ENCODE measurements at places on chromosomes 3 and 15.

DNA sequence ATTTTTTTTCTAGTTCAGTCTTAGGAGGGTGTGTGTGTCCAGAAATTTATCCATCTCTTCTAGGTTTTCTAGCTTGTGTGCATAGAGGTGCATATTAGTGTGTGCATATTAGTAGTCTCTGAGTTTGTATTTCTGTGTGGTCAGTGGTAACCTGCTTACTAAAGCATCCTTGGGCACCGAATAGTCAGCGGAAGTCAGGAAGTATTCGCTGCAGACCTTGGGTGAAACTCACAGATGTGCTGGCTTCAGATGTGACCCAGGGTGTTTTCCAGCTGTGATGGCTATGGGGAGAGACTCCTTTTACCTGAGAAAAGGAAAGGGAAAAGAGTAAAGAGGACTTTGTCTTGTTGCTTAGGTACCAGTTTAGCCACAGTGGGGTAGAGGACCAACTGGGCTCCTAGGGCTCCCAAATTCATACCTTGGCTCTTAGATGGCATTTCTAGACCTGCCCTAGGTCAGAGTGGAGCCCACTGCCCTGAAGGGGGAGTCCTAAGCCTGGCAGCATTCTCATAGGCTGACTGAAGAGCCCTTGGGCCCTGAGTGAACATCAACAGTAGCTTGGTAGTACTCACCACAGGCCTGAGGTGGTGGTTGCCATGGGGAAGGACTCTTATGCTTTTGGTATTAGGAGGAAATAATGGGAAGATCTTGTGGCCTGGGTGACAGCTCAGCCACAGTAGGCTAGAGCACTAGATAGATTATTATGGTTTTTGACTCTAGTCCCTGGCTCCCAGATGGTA is 286.0 kb upstream of the ZPLD1 start:
- H3K27me3 ChIP-seq: no peaks in the 10 kb centered on the region
- H3K27ac ChIP-seq: no peak overlapping the region
- no peaks in the 10 kb centered on the region for H3K36me3 ChIP-seq

DNA sequence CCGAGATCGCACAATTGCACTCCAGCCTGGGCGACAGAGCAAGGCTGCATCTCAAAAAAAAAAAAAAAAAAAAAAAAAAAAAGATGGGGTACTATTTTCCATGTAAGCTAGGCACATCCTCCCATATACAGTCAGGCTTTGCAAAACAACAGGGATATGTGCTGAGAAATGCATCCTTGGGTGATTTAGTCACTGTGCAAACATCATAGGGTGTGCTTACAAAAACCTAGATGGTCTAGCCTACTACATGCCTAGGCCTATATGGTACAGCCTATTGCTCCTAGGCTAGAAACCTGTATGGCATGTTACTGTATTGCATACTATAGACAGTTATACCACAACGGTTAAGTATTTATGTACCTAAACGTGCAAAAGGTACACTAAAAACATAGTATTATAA is 75.0 kb downstream of the TTBK2 start:
- DNase-seq: no peak
- H3K27me3 ChIP-seq: no peaks in the 10 kb centered on the region
- H3K27ac ChIP-seq: no peak overlapping the region

- H3K36me3 ChIP-seq: no peaks in the 10 kb centered on the region
- no peaks in the 10 kb centered on the region for H3K27me3 ChIP-seq
- peak overlapping the region; percentile 16 for H3K27ac ChIP-seq
- peaks cover 13% of the 10 kb centered on the region for H3K4me1 ChIP-seq
- no peak overlapping the region for H3K4me3 ChIP-seq
These were observed 10.2 kb downstream of the ACKR2 start for GRCh38 chr3:42819351-42819965.

GRCh38 chr3:40398346-40398745 is 11.4 kb downstream of the ENTPD3 start:
- no peaks in the 10 kb centered on the region for H3K36me3 ChIP-seq
- H3K4me3 ChIP-seq: no peak overlapping the region
- no peak overlapping the region for H3K27ac ChIP-seq
- H3K4me1 ChIP-seq: peaks cover 3% of the 10 kb centered on the region

DNA sequence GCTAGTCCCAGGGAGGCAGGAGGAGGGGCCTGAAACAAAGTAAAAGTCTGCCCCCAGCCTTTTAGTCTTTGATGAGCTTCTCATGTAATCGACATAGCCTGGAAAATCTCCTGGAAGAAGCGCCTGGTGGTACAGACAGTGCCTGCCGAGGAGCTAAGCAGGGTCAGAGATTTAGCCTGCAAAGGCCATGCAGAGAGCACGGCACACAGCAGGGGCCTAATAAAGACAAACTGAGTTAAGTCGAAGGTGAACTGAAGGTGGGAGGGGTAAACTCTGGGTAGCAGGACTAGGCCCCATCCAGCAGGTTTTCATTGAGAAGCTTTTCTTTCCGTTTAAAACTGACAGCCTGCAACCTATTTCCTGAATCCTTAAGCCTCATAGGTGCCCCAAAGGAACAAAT is 115.5 kb upstream of the ABHD17C start:
- peaks cover 8% of the 10 kb centered on the region for H3K4me1 ChIP-seq
- H3K27me3 ChIP-seq: no peaks in the 10 kb centered on the region
- DNase-seq: no peak
- no peak overlapping the region for H3K27ac ChIP-seq
- no peaks in the 10 kb centered on the region for H3K36me3 ChIP-seq

GRCh38 chr3:86416334-86416733 is 574.6 kb downstream of the VGLL3 start:
- no peak for DNase-seq
- H3K27ac ChIP-seq: no peak overlapping the region
- H3K4me1 ChIP-seq: no peaks in the 10 kb centered on the region
- H3K27me3 ChIP-seq: no peaks in the 10 kb centered on the region
- no peaks in the 10 kb centered on the region for H3K36me3 ChIP-seq

DNA sequence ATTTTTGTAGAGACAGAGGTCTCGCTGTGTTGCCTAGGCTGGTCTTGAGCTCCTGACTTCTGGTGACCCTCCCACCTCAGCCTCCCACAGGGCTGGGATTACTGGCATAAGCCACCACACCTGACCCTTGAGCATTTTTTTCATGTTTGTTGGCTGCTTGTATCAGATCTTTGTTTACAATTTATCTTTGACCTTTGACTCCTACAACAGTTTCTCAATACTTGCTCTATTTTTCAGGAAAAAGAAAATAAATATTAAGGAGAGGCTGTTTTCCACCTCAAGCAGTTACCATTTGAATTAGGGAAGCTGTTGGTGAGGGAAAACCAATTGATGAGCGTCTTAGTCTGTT is 44.5 kb downstream of the LIMD1 start:
- no peaks in the 10 kb centered on the region for H3K27me3 ChIP-seq
- DNase-seq: no peak
- H3K4me3 ChIP-seq: no peak overlapping the region
- peak overlapping the region; percentile 27 for H3K27ac ChIP-seq

- H3K27ac ChIP-seq: no peak overlapping the region
- no peaks in the 10 kb centered on the region for H3K27me3 ChIP-seq
- H3K4me1 ChIP-seq: no peaks in the 10 kb centered on the region
- DNase-seq: no peak
These were observed 368.7 kb downstream of the MFSD1 start for GRCh38 chr3:159170436-159171003.

DNA sequence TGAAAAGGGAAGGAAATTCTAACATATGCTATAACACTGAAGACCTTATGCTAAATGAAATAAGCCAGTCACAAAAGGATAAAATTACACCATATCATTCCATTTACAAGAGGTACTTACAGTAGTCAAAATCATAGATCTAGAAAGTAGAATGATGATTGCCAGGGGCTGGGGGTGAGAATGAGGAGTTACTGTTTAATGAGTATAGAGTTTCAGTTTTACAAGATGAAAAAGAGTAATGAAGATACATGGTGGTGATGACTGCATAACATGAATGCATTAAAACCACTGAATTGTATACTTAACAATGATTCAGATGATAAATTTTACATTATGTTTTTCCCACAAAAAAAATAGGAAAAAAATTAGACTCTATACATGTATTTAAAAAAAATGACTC is 152.6 kb downstream of the SCAPER start:
- DNase-seq: no peak
- no peak overlapping the region for H3K4me3 ChIP-seq
- H3K27ac ChIP-seq: no peak overlapping the region
- no peaks in the 10 kb centered on the region for H3K4me1 ChIP-seq
- no peaks in the 10 kb centered on the region for H3K27me3 ChIP-seq

GRCh38 chr3:134850761-134851160 is 55.7 kb downstream of the EPHB1 start:
- H3K4me3 ChIP-seq: no peak overlapping the region
- no peak for DNase-seq

- H3K27ac ChIP-seq: no peak overlapping the region
- no peaks in the 10 kb centered on the region for H3K36me3 ChIP-seq
- no peaks in the 10 kb centered on the region for H3K27me3 ChIP-seq
- no peak overlapping the region for H3K4me3 ChIP-seq
- H3K4me1 ChIP-seq: no peaks in the 10 kb centered on the region
These were observed 86.2 kb downstream of the TBC1D5 start for GRCh38 chr3:17656264-17656663.

DNA sequence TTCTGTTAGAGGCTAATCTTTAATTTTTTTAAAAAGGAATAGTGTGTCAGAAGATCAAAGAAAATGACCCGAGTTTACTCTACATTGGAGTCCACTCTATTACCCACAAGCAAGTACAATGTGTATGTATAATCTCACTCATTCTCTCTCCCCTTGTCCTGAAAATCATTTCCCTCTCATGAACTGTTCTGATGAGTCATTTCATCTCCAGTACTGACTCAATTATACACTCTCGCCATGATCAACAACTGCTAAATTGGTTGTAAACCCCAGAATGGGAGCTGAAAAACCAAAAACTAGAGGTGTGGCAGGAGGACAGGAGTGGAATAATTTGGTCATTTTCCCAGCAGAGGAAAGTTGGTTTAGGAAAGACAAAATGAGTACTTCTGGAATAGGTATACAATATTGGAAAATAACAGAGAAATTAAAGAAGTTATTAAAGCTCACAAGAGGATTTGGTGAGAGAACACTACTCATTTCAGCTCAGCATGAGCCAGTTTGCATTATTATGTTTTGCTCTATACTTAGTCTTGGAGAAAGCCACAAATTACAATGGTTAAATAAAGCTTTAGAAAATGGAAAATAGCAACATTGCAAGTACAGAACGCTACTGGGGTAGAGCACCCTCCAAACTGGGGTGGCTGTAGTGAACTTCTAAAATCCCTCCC is 144.3 kb upstream of the PFN2 start:
- DNase-seq: no peak
- no peaks in the 10 kb centered on the region for H3K36me3 ChIP-seq
- no peaks in the 10 kb centered on the region for H3K27me3 ChIP-seq

DNA sequence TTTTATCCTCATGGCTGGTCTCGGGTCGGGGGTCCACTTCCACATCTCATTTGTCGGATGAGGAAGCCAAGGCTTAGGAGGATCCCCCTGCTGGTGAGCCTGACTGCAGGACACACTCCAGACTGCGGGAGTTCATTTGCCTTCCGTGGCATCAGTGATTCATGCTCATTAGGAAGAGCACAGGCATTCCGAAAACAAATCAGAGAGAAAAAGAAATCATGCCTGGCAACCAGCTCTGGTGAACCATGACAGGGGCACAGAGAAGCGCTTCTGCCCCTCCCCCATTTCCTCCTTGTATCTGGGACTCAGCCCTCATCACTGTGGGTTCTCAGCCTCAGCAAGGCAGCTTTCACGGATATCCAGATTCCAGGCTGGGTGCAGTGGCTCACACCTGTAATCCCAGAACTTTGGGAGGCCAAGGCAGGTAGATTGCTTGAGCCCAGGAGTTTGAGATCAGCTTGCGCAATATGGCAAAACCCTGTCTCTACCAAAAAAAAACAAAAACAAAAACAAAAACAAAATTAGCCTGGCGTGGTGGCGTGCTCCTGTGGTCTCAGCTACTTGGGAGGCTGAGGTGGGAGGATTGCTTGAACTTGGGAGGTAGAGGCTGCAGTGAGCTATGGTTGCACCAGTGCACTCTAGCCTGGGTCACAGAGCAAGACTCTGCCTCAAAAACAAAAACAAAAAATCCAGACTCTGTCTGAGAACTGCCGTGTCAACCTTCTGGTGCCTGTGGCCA is 28.4 kb downstream of the IRAK2 start:
- no peak overlapping the region for H3K4me3 ChIP-seq
- DNase-seq: peak; percentile 39
- H3K4me1 ChIP-seq: peaks cover 35% of the 10 kb centered on the region
- no peaks in the 10 kb centered on the region for H3K36me3 ChIP-seq

DNA sequence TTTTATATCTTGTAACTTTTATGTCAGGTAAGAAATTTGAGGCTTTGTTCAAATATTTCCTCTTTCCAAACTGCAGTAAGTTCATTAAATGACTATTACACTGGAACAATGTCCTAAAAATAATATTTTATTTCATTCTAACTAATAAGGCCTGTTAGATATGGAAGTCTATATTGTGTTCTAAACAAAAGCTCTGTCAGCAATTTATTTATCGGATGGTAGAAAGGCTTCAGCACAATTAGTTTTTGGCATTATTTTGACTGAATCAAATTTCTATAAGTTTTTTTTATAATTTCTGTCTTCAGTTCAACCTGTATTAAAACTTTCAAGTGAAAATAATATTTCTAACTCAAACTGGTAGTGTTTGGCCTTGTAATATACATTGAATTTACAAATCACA is 992.1 kb downstream of the EPHA3 start:
- no peak for DNase-seq
- no peaks in the 10 kb centered on the region for H3K36me3 ChIP-seq
- no peak overlapping the region for H3K27ac ChIP-seq
- H3K27me3 ChIP-seq: no peaks in the 10 kb centered on the region

- no peaks in the 10 kb centered on the region for H3K36me3 ChIP-seq
- H3K4me1 ChIP-seq: no peaks in the 10 kb centered on the region
- no peak overlapping the region for H3K4me3 ChIP-seq
- no peak overlapping the region for H3K27ac ChIP-seq
These were observed 126.9 kb downstream of the IQCH start for GRCh38 chr15:67381416-67382045.

GRCh38 chr3:14647976-14648955 is 3.3 kb upstream of the CCDC174 start:
- no peaks in the 10 kb centered on the region for H3K36me3 ChIP-seq
- peaks cover 4% of the 10 kb centered on the region for H3K27me3 ChIP-seq
- no peak overlapping the region for H3K4me3 ChIP-seq
- peaks cover 33% of the 10 kb centered on the region for H3K4me1 ChIP-seq
- no peak for DNase-seq

GRCh38 chr15:43208052-43209002 is 12.5 kb downstream of the EPB42 start:
- DNase-seq: no peak
- H3K27ac ChIP-seq: no peak overlapping the region
- no peaks in the 10 kb centered on the region for H3K4me1 ChIP-seq
- H3K27me3 ChIP-seq: no peaks in the 10 kb centered on the region

GRCh38 chr3:120780977-120781376 is 38.4 kb downstream of the GTF2E1 start:
- H3K27ac ChIP-seq: no peak overlapping the region
- no peak overlapping the region for H3K4me3 ChIP-seq
- H3K4me1 ChIP-seq: no peaks in the 10 kb centered on the region
- peaks cover 3% of the 10 kb centered on the region for H3K36me3 ChIP-seq
- DNase-seq: no peak
